ENCODE measurements at places on chromosomes 4 and X.

- DNase-seq = no peak
Observed at GRCh38 chr4:112156553-112156952, 11.3 kb downstream of the FAM241A start.

GRCh38 chrX:133403984-133404383 lies 11.3 kb downstream of the GPC4 start:
- no peak for DNase-seq

DNA sequence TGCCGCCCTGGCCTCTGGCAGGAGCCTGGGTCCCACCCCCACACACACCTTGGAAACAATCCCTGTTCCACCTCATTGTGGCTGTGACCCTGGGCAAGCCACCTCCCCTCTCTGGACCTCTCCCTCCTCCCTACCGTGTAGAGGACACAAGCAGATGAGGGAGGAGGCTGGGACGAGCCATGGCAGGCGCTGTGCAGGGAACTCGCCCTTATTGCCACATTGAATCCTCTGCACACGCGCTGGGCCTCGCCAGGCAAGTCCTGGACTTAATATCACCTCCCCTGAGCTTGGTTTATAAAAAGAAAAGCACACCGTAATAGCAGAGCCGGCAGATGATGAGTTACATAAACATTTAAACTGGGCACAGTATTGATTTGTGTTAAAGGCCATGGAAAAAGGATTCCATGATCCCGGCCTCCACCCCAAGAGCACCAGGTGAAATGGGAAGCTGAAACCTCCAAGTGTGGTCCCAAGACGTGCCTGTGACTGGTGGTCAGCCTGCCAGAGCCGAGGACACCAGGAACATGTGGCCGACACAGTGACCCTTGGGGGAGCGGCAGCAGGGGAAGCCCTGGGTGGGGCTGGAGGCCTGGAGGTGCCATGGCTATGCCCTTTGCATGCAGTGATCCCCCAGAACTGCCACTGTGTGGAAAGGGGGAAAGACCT lies 81.1 kb downstream of the PPP2R2C start:
- DNase-seq = no peak

- no peak for DNase-seq
Observed at GRCh38 chrX:6238576-6238975, 9.9 kb upstream of the NLGN4X start.

GRCh38 chr4:157514711-157515110 lies 294.2 kb downstream of the GRIA2 start:
- no peak for DNase-seq

DNA sequence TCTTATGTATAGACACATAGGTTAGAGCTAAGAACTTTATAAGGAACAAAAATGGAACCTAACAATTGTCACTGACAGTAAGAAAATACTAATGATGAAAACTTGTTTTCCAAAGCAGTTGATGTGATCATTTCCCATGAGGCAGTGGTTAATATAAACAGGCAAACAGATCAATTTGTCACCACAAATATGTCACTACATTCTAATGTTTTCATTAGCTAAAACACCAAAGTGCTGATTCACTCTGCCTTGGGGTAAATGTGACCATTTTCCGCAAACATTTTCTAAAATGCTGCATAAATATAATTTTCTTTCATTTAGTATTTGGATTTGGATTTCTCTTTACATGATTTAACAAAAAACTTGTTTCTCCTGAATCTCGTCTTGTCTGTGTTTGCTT lies 408.9 kb upstream of the CTSO start:
- DNase-seq = no peak
